Activated CD4-positive, alpha-beta memory T cell treated with anti-CD3 and anti-CD28 coated beads, Interleukin-2, amount 10 ng/mL, durations not matched to agents 7 days and 5 days (primary cell): ENCODE measurements at places on chromosomes 13 and 19.

DNA sequence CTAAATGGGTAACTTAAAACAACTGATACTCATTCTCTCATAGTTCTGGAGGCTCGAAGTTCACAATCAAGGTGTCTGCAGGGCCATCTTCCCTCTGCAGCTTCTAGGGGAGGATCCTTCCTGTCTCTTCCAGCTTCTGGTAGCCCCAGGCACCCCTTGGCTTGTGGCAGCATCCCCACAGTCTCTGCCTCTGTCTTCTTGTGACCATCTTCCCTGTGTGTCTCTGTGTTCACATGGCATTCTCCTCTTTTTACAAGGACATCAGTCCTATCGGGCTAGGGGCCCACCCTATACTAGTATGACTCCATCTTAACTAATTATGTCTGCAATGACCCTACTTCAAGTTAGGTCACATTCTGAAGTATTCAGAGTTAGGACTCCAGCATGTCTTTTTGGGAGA is 73.5 kb downstream of the ANKRD10 start:
- no peak for DNase-seq

DNA sequence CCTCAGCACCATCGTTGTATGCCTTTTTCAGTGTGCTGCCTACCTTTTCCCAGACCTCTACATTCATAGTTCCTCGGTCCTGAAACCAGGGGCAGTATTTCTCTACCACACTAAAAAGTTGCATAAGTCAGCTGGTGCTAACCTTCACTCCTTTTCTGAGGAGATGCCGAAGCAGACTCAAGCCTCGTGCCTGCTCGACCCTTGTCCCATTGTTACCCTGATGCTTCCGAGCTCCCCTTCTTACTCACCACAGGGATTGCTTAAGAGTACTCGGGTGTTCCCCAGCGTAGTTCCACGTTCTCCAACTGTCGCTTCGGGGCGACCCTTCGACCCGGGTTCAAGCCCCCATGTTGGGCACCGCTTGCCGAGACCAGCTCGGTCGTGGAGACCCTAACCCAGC is 19.0 kb upstream of the IL17D start:
- DNase-seq, result no peak

- DNase-seq, result no peak
These were observed 112.2 kb upstream of the ZNF91 start for GRCh38 chr19:23507446-23507845.

DNA sequence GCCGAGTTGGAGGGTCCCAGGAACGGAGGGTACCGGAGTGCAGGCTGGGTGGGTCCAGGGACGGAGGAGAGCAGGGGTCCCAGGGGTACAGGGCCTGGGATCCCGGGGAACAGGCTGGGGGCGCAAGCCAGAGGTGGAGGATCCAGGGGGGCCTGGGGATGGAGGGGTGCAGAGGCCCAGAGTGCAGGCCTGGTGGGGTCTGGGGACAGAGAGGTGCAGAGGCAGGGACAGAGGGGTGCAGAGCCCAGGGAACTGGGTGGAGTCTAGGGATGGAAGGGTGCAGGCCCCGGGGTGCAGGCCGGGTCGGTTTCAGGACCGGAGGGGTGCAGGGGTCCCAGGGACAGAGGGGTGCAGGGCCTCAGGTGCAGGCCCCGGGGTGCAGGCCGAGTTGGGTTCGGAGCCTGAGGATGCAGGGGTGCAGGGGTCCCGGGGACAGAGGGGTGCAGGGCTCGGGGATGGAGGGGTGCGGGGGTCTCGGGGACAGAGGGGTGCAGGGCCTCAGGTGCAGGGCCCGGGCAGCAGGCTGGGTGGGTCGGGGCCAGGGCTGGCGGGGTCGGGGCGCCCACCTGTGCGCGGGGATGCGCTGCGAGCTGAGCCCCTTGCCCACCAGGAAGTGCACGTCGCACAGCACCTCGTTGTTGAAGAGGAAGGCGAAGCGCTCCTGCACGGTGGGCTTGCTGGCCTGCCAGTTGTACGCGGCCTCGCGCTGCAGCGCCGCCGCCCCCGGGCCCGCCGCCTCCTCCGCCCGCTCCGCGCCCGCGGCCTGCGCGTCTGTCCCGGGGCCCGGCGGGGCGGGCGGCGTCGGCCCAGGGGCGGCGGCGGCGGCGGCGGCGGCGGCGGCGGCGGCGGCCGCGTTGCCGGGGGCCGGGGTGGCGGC is 545 bp downstream of the BTBD2 start:
- DNase-seq, result peak; percentile 40

DNA sequence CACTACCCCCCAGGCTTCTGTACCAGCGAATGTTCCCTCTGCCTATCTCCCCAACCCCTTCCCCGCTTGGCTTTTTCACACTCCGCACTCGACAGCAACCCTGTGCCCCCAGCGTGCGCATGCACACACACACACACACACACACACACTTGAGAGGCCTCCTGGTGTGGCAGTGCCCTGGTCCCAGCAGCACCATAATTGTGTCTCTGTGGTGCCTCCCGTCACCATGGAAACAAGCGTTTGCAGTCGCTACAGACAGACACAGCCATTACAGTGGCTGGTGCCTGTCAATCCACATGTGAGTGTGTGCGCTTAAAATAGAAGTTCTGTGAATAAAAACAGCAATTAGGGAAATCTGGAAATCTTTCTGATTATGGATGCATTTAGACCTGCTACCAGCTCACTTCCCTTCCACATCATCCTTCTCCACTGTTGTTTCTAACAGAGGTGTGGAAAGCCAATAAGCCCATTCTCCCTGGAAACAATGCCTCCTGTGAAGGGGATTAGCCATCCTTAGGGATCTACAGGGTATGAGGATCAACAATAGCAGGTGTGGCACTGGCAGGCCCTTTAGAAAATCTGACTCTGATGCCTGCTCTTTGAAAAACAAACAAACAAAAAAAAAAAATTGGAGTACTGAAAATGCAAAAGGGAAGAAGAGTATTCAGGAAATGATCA is 146.3 kb downstream of the DCLK1 start:
- DNase-seq, result no peak

DNA sequence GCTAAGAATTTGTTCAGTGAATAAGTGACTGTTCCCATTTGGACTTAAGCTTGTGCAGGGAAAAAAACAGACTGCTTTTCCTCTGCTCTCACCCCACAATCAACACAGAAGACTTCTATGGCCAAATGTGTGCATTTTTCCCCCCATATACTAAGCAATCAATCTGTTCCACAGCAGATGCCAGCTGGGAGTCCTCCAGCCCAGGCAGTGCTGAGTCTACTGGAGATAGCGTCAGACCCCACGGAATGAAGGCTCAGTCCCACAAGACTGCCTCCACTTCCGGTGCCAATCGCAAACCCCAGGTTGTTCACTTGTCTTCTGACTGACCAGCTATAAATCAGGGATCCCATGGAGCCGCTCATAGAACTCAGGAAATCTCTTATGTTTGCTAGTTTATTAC is 69.5 kb upstream of the ANKRD10 start:
- no peak for DNase-seq

DNA sequence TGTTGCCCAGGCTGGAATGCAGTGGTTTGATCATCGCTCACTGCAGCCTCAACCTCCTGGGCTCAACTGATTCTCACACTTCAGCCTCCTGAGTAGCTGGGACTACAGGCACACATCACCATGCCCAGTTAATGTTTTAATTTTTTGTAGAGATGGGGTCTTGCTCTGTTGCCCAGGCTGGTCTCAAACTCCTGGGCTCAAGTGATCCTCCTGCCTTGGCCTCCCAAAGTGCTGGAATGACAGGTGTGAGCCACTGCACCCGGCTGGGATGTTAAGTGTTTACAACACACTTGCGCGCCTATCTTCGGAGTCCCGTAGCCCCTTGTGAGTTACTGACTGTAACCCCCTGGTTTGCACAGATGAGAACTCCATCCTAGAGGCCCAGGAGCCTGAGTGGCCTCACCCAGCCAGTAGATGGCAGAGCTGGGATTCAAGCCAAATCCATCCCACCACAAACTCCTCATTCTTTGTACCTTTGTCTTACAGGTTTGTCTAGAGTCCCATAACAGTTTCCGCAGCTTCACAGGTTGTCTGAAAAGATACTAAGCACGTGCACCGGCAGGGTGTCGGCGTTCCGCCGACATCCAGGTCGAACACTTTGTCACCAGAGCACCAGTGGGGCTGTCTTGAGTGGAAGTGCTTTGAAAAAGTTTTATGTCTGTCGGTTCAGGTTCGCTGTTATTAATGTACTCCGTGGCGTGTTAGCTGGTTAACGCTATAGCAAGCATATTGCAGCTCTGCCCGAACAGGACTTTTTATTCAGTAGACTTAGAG is 14.7 kb downstream of the MAG start:
- no peak for DNase-seq

DNA sequence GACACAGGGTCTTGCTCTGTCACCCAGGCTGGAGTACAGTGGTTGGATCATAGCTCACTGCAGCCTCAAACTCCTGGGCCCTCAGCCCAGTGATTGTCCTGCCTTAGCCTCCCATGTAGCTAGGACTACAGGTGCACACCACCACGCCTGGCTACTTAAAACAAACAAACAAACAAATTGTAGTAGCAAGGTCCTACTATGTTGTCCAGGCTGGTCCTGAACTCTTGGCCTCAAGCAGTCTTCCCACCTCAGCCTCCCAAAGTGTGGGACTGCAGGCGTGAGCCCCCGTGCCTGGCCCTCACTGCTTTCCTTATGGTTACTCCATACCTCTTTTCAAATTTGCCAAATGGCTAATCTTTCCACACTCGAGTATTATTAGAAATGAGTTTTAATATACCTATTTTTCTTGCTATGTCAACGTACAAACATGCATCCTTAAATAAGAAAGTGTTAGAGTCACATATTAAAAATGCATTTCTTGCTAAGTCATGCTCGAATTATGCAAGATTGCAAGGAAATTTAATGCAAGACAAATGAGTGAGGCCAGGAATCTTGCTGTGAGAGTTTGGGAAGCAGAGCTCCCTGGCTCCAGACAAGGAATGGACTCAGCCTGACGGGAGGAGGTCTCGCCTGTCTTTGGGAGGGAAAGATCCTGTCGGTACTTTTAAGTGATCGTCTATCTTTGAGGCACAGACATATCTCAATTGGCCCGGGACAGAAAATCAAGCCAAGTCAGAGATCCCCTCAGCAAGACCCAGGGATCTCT is 39.4 kb downstream of the RFX2 start:
- DNase-seq, result no peak

DNA sequence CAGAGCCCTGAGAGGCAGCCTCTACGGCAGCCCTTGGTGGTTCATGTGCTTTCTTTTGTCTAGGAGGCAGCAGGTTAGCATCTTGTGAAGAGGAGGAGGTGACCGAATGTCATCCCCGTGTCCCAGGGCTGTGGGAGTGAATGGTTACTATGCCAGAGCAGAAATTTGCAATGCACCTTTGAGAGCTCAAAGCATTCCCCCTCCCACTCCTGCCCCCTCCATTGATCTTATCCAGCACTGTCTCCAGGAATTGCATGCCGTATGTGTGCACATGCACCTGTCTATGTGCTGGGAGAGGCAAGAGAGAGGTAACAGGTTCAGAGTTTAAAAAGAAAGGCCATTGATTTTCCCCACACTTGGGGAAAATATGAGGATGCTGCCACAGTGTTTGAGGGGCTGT is 10.2 kb downstream of the RASL11A start:
- no peak for DNase-seq

DNA sequence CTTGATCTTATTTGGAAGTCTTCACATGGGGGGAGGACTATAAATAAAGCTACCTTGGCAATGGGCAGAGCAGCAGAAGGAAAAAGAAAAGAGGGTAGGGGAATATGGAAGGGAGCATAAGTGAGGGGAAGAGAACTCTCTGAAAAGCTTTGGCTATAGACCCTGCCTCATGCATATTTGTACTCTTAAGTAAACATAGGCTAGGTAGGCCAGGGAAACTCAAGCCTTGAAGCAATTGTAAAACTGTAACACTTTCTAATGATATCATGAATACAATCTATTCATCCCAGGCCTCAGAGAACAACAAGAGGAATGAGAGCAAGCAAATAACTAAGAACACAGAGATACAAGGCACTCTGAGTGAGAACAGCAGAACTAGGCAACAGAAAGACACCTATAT is 20.4 kb downstream of the MYCBP2 start:
- DNase-seq, result no peak

DNA sequence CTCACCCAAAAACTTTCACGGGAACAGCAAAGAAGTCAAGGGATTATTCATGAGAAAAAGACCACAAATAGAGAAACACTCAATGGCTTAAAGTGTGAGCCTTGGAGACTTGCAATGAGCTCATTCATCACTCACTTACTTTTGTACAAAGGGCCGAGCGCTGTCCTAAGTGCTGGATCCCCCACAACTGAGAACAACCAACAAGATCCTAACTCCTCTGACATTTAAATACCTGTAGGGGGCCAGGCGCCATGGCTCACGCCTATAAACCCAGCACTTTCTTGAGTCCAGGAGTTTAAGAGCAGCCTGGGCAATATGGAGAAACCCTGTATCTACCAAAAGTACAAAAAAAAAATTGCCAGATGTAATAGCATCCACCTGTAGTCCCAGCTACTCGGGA is 29.4 kb upstream of the ZNF507 start:
- no peak for DNase-seq

- no peak for DNase-seq
These were observed 1.1 kb downstream of the EDDM13 start for GRCh38 chr19:56273563-56274117.

DNA sequence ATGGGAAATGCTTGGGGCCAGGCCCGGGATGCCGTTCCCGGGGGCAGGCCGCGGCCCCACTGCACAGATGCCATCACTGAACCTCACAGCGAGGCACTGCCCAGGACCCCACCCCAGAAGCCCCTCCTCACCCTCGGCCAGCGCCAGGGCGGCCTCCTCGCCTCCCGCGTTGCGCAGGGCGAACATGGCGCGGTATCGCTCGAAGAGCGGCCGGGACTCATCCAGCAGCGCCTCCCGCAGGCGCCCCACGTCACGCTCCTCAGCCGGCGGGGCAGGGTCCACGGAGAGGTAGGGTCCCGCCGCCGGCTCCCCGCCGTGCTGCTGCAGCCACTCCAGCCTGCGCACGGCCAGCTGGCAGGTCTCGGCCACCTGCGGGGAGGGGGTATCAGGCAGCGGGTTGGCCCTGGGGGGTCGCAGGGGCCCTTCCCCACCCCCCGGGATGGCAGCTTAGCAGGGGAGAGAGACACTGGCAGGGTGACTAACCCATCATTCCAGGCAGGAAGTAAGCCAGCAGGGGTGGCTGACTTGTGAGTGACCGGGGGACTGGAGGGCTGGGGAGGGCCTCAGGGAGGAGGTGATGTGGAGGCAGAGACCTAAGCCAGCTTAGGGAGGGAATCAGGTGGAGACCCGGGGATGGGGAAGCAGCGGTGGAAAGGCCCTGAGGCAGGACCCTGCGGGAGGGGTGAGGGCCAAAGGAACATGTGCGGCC is 8.2 kb downstream of the DOHH start:
- DNase-seq, result no peak

DNA sequence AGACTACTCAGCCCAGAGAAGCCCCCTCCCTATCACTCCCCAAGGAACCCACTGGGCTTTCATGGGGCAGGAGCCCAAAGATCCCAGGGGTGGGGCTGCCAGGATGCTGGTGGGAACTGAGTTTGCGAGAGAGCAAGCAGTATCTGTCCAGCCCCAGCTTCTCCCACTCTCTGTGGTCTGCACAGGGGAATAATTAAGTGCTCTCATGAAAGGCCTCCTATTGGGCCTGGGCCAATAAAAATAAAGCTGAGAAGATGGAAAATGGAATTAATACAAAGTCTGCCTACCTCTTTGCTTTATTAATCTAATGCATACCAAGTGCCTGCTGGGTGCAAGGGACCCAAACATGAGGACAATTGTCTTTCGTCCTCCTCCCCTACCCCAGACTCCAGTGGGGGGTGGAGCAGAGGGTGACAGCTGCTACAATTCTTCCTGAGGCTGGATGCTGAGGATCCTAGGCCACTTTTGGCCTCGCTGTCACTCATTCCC is 5.4 kb downstream of the DDX39A start:
- no peak for DNase-seq
